ENCODE measurements at places on chromosomes 4 and X.

DNA sequence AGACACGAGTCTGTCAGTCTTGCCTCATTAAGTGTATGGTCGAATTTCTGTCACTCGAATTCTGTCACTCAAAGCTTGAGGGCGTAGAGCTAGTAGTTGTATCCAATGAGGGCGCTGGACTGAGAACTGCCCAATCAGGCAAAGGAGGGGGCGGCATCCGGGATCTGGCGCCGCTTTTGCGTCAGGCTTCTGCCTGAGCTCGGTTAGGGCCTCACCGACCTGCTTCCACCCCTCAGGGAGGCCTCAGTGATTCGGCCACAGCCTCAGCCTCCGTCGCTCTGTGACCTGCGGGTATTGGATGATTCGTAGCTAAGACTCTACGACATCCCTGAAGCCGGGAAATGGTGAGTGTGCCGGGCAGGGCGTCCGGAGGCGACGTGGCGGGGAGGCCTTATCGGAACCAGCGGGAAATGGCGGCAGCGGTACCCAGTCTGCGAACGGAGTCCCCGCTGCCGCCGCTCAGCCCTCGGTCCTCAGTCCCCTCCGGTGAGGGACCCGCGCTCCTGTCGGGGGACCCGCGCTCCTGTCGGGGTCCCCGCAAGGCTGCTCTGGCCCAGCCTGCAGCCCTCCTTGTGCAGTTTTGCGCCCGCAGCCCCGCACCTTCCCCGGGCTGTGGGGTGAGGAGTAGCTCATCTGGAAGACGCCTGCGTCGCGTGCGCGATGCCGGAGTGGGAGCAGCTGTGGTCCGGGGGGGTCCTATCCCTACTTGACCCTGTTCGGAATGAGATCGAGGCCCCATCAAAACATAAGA lies 88.3 kb downstream of the ZNF718 start:
- DNase-seq = no peak

DNA sequence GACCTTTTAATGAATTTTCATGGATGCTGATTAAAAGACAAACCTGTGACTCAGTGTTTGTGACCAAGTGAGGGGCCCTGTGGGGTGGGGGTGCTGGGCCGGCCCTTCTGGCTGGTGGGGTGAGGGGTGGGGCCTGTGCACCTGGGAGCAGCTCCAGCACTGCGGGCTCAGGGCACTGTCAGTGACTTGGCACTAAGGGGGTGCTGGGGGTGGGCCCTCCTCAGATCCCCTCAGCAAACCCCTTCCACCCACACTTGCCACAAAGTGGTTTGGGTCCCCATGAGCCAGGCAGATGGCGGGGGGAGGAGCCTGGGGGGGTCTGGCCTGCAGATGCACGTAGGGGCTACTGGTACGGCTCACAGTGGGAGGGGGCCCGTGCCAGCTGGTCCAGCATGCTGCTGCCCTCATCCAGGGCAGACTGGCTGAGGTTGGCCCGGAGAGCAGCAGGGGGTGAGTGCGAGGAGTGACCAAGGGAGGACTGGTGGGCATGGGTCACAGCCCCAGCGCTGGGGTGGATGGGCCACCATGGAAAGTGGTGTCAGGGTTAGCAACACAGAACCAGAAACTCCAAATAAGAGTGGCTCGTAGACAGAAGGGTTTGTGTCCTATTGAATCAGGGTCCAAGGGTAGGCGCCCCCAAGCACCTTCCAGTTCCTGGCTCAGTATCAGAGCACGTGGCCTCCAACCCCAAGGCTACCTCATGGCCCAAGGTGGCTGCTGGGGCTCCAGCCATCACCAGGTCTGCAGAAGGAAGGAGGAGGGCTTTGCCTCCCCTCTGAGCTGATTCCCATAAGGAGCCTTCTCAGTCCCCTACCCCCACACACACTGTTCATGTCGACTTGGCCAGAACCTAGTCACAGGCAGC lies 10.1 kb downstream of the NKX1-1 start:
- no peak for DNase-seq

DNA sequence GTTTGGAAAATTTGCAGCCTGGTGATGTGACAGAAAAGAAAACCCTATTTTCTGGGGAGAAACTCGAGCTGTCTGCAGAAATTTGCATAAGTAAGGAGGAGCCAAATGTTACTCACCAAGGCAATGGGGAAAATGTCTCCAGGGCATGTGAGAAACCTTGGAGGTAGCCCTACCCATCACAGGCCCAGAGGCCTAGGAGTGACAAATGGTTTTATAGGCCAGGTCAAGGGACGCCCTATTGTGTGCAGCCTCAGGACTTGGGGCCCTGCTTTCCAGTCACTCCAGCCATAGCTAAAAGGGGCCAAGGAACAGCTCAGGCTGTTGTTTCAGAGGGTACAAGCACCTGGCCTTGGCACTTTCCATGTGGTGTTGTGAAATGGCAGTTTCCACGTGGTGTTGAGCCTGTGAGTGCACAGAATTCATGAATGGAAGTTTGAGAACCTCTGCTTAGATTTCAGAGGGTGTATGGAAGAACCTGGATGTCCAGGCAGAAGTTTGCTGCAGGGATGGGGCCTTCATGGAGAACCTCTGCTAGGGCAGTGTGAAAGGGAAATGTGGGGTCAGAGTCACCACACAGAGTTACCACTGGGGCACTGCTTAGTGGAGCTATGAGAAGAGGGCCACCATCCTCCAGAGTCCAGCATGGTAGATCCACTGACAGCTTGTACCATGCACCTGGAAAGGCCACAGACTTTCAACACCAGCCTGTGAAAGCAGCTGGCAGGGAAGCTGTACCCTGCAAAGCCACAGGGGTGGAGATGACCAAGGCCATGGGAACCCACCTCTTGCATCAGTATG lies 637.6 kb upstream of the EPHA5 start:
- no peak for DNase-seq

GRCh38 chr4:118281611-118282442 lies 71.0 kb downstream of the PRSS12 start:
- no peak for DNase-seq

DNA sequence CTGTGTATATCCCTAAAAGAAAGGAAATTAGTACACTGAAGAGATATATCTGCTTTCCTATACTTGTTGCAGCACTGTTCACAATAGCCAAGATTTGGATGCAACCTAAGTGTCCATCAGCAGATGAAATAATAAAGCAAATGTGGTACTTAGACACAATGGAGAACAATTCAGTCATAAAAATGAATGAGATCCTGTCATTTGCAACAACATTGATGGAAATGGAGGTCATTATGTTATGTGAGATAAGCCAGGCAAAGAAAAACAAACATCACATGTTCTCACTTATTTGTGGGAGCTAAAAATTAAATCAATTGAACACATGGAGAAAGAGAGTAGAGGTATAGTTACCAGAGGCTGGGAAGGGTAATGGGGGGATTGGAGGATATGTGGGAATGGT lies 611.9 kb downstream of the STPG2 start:
- DNase-seq = no peak

DNA sequence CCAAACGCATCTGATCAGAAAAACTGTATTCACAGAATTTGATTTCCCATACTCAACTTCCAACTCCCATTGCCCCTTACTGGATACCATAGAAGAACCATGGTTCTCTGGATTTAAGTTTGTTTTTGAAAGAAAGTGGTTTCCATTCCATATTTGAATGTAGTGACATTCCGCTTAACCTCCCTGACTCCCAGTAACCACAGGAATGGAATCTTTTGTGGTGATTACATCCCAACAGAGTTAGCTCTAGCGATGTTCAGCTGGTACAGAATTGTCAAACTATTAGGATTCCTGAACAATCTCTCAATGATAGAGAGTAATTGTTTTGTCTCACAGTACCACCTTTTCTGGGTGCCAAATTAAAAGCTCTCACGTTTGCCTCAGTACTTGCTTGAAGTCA lies 1.7 kb downstream of the NUDT10 start:
- DNase-seq = no peak

DNA sequence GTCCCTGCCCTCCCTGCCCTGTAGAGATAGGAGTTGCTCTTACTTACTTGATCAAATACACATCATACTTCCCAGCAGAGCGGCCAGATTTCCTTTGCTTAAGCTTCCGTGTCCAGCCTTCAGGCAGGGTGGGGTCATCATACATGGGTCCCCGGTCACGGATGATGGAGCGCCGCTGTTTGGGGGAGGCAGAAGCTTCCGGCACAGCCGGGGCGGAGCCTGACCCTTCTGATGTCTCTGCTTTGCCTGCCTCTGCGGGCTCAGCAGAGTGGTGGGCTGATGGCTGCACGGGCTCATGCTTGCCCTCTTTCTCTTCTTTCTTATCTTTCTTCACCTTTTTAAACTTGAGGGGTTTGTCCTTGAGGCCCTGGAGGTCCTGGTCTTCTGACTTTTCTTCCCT lies 12.5 kb upstream of the IRAK1 start:
- no peak for DNase-seq

DNA sequence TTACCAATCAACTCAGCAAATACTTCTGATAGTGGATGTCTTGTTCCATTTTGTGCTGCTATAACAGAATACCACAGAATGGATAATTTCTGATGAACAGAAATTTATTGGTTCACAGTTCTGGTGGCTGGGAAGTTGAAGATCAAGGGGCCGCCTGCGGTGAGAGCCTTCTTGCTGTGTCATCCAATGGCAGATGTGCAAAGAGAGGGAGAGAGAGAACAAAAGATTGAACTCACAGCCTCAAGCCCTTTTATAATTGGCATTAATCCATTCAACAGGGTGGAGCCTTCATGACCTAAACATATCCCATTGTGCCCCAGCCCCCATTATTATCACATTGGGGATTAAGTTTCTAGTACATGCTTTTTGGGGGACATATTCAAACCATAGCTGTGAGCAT lies 86.1 kb downstream of the ADGRG4 start:
- no peak for DNase-seq

GRCh38 chr4:1271686-1272085 lies 18.0 kb upstream of the MAEA start:
- DNase-seq = no peak

GRCh38 chrX:133849676-133850075 lies 135.7 kb downstream of the GPC3 start:
- DNase-seq = no peak

DNA sequence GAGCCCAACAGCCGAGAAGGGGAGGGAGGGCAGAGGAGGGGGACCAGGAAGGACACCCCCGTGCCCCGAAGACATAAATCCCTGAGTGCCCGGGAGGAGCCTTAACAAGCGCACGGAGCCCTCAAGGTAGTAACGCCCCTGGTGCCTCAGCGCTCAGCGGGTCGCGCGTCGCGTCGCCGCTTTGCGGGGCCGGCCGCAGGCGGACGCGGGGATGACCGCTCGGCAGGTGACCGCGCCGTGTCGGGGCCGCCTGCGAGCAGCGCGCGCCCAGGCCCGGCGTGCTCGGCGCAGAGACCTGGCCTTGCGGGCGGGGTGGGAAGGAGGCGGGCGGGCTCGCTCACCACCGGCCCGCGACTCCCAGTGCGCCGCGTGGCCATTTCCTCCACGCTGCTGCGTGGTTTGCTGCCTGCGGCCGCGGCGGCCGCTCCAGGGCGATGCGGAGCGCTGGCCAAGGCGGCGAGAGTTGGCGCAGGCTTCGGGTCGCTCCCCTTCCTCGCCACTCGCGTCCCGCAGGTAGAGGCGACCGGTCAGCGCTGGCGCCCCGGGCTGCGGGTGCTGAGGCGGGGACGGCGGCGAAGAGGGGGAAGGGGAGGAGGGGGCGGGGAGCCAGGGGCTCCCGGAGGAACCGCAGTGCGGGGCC lies 632 bp downstream of the CCSER1 start:
- DNase-seq = no peak

- no peak for DNase-seq
Measured at GRCh38 chrX:7147413-7147977, at the start of gene STS. STS (plus strand) TSS chrX:7147712; CDS start chrX:7253200, 105,488 bp downstream.

GRCh38 chrX:17584248-17584681 lies 153.0 kb upstream of the SCML1 start:
- no peak for DNase-seq

- DNase-seq = peak; percentile 60
Measured at GRCh38 chr4:75672461-75673026, 667 bp downstream of the G3BP2 start.

- DNase-seq = no peak
Measured at GRCh38 chr4:38815885-38816782, 11.5 kb upstream of the TLR1 start.

DNA sequence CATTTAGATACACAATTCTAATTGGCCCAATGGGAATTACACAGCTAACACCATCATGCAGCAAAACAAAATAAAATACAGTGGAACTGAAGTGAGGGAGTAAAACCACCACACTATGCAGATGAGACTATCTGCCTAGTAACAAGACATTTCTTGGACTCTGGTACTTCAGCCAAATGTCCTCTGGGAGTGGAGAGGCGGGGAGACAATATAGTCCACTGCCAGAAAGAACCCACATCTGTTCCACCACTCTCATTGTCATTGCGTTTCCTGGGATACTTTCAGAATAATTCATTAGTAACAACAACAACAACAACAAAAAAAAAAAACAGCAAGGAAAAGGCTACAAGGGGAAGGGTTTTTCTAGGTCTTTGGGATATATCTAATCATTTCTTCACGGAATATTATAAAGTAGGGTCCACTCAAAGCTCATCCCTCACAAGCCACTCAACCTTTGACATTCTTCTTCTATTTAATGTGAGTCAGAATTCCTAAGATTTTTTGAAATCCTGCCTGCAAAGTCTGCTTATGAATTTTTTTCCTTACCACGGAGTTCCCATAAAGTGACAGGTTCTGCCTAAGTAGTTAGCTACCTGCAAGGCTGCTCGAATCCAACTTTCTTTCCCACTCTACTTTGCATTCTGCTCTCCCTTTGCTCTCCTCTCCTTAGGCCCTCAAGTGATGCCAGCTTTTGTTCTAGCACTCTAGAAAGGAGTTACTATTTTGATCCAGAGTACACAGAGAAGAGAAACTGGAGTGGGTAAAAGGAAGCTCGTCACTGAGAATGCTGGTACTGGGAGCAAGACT lies 254.6 kb downstream of the CHIC1 start:
- no peak for DNase-seq

DNA sequence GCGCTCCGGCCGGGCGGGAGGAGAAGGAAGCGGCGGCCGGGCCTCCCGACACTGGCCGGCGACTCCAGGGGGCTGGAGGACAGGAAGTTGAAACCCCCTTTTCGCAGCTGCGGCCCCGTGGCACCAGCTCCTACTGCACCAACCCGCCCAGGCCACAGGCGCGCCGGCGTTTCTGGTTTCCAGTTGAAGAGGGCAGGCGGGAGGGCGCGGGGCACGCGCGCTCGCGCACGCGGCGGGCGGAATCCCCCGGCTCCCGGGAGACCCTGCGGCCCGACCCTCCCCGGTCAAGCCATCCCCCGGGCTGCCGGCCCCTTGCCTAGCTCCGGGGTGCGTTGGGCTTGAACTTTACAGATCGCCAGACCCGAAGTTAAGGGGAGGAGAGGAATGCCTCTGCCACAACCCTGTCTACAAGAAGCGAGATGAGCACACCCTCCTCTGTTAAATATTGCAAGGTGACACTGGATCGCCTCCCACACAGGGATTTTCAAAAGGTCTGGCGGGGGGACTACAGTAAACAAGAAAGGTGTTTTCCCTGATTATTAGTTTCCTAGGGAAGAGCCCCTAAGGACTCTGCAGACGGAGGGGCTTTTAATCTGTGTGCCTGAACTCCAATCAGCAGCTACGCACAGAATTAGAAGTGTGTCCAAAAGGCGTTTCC lies 1.4 kb downstream of the ELOVL6 start:
- peak; percentile 28 for DNase-seq
